ENCODE measurements at places on chromosomes 2 and 18. TPM values are rescaled to one million over a fixed set of nuclear protein-coding genes. Genes with fewer than 3 reads are reported as not detected.

The IKZF2 gene
- 0.65 TPM for total RNA-seq

The SCYGR4 gene
- not detected for total RNA-seq

The FLACC1 gene
- 0.49 TPM for total RNA-seq

The PEX13 gene
- 23.8 TPM for total RNA-seq

The LOXHD1 gene
- 0.16 TPM for total RNA-seq

The VWC2L gene
- total RNA-seq, result not detected

The DGUOK gene
- total RNA-seq, result 22.3 TPM

The TUBA4B gene
- not detected for total RNA-seq

The SCG2 gene
- total RNA-seq, result 0.38 TPM

The COL5A2 gene
- 28.2 TPM for total RNA-seq

The CDH2 gene
- 4.7 TPM for total RNA-seq

The SLC35F6 gene
- 15.7 TPM for total RNA-seq

The CARF gene
- 1.9 TPM for total RNA-seq

The NRP2 gene
- 109 TPM for total RNA-seq

The EFHD1 gene
- total RNA-seq, result 0.16 TPM

The ARL4C gene
- 4.5 TPM for total RNA-seq

The GRB14 gene
- 0.32 TPM for total RNA-seq

The UGT1A4 gene
- total RNA-seq, result not detected

The ATG9A gene
- total RNA-seq, result 36.8 TPM

The PRKAG3 gene
- total RNA-seq, result not detected

The TMEM169 gene
- under 0.01 TPM for total RNA-seq

The MYO7B gene
- total RNA-seq, result 0.06 TPM

The MYL12A gene
- total RNA-seq, result 1,357 TPM

The LYG1 gene
- total RNA-seq, result 0.57 TPM

The CAD gene
- total RNA-seq, result 27.0 TPM

The MFSD6 gene
- total RNA-seq, result 4.0 TPM

The ME2 gene
- total RNA-seq, result 55.8 TPM

The PCARE gene
- total RNA-seq, result not detected

The ASNSD1 gene
- 58.4 TPM for total RNA-seq

The SKOR2 gene
- not detected for total RNA-seq

The SERPINB10 gene
- total RNA-seq, result not detected

The SERPINB3 gene
- not detected for total RNA-seq

The IL36G gene
- not detected for total RNA-seq

The MGAT4A gene
- total RNA-seq, result 25.7 TPM

The PLGLB1 gene
- total RNA-seq, result 5.9 TPM

The FEZ2 gene
- 126 TPM for total RNA-seq

The ARHGEF33 gene
- total RNA-seq, result 0.16 TPM

The NIF3L1 gene
- total RNA-seq, result 18.9 TPM

The PTPRN gene
- not detected for total RNA-seq

The GPR39 gene
- 0.31 TPM for total RNA-seq

The TET3 gene
- 2.6 TPM for total RNA-seq

The TRIM43 gene
- not detected for total RNA-seq

The CENPA gene
- total RNA-seq, result 6.7 TPM

The RAB6D gene
- total RNA-seq, result not detected

The MROH2A gene
- total RNA-seq, result not detected

The SIX2 gene
- not detected for total RNA-seq

The FBXO36 gene
- 1.5 TPM for total RNA-seq

The CSRNP3 gene
- under 0.01 TPM for total RNA-seq

The GPR55 gene
- total RNA-seq, result not detected

The KLHL41 gene
- total RNA-seq, result 0.13 TPM

The SCN1A gene
- not detected for total RNA-seq

The HNMT gene
- total RNA-seq, result 4.4 TPM

The TP53I3 gene
- total RNA-seq, result 46.4 TPM

The PDCD1 gene
- total RNA-seq, result not detected

The RAMP1 gene
- total RNA-seq, result 0.25 TPM

The CXCR1 gene
- not detected for total RNA-seq

The RTP5 gene
- total RNA-seq, result not detected

The SLC19A3 gene
- not detected for total RNA-seq

Measured in bladder microvascular endothelial cell (primary cell).